ENCODE measurements at places on chromosomes 6 and 20. TPM values are rescaled to one million over a fixed set of nuclear protein-coding genes. Genes with fewer than 3 reads are reported as not detected.
A peak's percentile ranks its signal among the peaks of the same experiment; 100 is the strongest.

DNA sequence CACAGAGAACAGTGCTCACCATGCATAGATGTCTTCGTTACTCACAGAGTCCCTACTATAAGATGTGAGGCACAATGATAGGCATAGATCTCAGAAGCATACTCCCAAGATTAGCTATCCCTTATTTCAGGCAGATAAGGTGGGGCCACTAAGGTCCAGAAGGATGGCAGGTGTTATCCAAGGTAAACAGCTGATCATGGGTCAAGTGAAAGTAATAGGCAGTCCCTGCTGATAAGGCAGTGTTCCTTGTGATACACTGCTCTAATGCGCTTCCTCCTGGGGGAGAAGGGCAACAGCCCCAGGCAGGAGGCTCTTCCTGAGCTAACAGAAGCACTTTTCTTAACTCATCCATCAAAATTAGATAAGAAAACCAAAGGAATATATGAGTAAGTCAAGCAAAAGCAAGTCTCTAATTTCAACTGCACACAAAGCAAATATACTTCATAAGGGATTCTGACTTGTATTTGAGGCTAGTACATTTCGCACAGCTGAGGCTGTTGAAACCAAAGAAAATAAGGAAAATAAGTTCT, 42.2 kb downstream of the METTL24 start:
- no peak overlapping the region for H3K27ac ChIP-seq
- no peaks in the 10 kb centered on the region for H3K36me3 ChIP-seq
- H3K4me3 ChIP-seq = no peak overlapping the region
- DNase-seq = no peak

DNA sequence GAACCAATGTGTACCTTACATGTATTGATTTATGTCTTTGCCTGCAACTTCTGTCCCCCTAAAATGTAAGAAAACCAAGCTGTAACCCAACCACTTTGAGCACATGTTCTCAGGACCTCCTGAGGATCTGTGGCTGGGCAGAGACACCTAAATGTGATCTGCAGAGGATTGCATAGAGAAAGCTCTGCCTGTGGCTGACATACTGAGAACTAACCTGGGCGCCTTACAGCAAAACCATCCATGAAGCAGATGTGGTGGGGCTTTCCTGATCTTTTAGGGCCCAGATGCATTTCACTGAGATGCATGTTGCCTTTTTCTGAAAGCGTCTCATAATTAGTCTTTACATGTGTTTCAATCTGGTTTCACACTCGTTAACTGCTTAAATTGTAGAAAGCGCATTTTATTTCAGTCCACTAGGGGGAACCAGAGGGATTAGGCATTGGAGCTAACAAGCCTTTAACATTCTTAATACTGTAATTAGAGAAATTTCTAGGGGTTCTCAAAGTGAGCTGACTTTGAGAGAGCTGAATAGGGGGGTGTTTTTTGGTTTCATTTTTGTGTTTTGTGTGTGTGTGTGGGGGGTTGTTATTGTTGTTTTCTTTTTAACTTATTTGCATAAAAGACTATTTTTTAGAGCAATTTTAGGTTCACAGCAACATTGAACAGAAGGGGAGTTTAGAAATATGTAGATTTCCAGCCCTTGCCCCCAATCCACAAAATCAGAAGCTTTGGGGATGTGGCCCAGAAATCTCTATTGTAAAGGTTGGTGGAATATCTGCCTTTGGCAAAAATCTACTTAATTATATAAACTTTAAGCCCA, 50.9 kb upstream of the FAM184A start:
- peak; percentile 58 for DNase-seq
- no peak overlapping the region for H3K27ac ChIP-seq
- peaks cover 7% of the 10 kb centered on the region for H3K4me1 ChIP-seq
- no peak overlapping the region for H3K4me3 ChIP-seq
- H3K27me3 ChIP-seq = no peaks in the 10 kb centered on the region

- H3K27ac ChIP-seq = no peak overlapping the region
- H3K27me3 ChIP-seq = no peaks in the 10 kb centered on the region
- no peak overlapping the region for H3K4me3 ChIP-seq
- H3K36me3 ChIP-seq = no peaks in the 10 kb centered on the region
- DNase-seq = no peak
- H3K4me1 ChIP-seq = no peaks in the 10 kb centered on the region
Measured at GRCh38 chr6:137769797-137770362, 97.2 kb upstream of the TNFAIP3 start.

- no peaks in the 10 kb centered on the region for H3K27me3 ChIP-seq
- no peak overlapping the region for H3K4me3 ChIP-seq
- H3K27ac ChIP-seq = no peak overlapping the region
- no peaks in the 10 kb centered on the region for H3K4me1 ChIP-seq
Measured at GRCh38 chr6:30837870-30838269, 46.4 kb upstream of the DDR1 start.

DNA sequence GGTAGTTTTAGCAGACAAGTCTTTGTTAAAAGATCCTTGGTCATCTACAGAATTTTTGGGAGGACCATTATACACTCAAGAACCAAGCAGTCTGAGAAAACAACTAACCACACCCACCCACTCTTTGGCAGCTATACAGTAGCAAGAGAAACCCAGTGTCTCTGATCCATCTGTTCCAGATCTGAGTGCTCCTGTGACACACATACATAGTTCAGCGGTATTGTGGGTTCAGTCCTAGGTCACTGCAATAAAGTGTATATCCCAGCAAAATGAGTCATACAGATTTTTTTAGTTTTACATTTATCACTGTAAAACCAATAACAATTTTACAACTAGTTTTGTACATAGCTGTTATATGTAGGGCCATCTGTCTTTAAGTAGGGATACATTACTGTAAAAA, 47.4 kb upstream of the PAK5 start:
- no peak for DNase-seq
- H3K27me3 ChIP-seq = no peaks in the 10 kb centered on the region
- H3K4me1 ChIP-seq = no peaks in the 10 kb centered on the region

DNA sequence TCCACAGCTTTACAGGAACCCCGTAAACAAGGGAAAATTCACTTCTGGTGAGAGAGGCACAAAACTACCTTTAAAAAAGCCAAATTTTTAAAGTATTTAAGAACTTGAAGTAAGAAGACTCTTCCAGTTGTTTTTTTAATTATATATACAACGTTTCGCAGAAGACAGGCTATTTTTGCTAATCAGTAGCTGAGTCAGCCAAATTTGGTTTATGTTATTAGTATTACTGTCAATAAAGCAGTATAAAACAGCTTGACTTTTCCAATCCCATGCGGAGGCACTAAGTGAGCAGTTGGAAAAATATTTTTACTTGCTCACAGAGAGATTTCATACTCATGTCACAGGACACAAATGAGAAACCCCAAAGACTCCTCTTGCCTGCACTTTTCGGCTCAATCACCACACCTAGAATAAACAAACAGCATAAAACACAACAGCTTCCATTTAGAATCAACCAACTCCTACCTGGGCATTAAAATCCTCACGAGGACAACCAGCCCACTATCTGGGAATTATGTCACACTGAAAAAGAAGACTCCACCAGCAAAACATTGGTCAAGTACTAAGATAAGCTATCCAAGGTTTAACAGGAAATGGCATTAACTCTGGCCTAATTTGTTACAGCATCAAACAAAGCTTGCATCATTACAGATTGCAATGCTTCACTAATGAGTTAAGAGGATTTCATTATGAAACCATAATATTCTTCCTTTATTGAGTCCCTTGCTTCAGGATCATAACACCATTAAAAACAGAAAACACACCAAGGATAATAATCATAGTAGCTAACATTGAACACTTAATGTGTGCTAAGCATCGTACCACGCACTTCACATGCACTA, 26.3 kb downstream of the ELOVL5 start:
- no peak overlapping the region for H3K4me3 ChIP-seq
- H3K27ac ChIP-seq = no peak overlapping the region
- no peaks in the 10 kb centered on the region for H3K4me1 ChIP-seq
- no peaks in the 10 kb centered on the region for H3K27me3 ChIP-seq
- no peak for DNase-seq

GRCh38 chr20:41163821-41164220, 26.5 kb downstream of the PLCG1 start:
- peaks cover 19% of the 10 kb centered on the region for H3K36me3 ChIP-seq
- no peak for DNase-seq
- H3K27me3 ChIP-seq = no peaks in the 10 kb centered on the region
- H3K4me1 ChIP-seq = no peaks in the 10 kb centered on the region
- H3K4me3 ChIP-seq = no peak overlapping the region

GRCh38 chr20:51461306-51461705, 81.2 kb downstream of the NFATC2 start:
- H3K27ac ChIP-seq = no peak overlapping the region
- H3K4me1 ChIP-seq = peaks cover 9% of the 10 kb centered on the region
- H3K36me3 ChIP-seq = no peaks in the 10 kb centered on the region
- no peak for DNase-seq
- no peaks in the 10 kb centered on the region for H3K27me3 ChIP-seq

DNA sequence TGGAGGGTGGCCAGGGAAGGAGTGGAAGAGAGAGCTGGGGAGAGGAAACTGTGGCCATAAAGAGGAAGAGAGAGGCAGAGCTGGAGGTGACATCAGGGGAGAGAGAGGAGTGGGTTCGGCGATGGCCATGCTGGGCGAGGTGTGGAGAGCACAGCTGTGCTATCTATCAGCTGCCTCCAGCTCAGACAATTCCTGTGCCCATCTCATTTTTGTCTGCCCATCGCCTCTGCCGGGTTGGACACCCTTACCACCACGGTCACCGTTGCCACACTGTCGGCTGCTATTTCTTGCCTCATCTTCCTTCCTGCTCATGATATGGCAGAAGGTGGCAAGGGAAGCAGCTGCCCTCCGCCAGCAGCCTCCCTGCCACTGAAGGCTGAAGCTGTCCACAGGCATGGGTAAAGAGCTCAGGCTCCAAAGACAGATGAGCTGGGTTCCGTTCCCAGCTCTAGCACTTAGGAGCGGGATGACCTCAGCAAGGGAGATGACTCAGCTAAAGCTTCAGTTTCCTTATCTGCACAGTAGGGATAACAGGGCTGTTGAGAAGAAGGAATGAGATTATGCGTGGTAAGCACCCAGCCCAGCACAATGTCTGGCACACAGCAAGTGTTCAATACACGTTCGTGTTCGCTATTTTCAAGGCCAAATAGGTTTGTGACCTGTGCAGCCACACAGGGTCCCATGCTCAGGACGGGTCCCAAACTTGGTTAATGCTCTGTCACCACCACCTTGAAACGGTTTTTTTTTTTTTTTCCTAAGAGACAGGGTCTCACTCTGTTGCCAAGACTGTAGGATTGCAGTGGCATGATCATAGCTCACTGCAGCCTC, 21.9 kb upstream of the TAF8 start:
- no peak for DNase-seq
- H3K36me3 ChIP-seq = no peaks in the 10 kb centered on the region
- H3K4me3 ChIP-seq = no peak overlapping the region

DNA sequence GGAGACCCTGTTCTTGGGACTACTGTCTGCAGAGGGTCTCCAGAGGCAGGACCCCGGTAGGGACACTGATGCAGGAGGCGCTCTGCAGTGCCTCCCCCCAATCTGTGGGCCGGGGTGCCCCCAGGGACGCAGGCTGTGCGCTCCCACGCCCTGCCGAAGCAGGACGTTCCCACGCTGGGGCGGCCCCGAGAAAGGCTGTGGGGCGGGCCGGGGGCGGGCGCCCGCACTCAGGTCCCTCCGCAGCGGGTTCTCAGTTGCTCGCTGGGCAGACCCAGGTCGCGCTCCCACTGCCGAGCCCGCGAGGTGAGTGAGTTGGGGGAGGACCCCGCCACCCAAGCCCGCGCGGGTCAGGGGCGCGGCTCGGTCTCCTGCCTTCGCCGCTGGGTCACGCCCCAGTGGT, at the start of gene COX4I2:
COX4I2 (plus strand) TSS at position 253 of the 400 bp plus-strand sequence. CDS start 1,106 bp downstream, outside the sequence.
- H3K27me3 ChIP-seq = no peaks in the 10 kb centered on the region
- DNase-seq = no peak
- no peak within 1 kb of the TSS for H3K27ac ChIP-seq
- H3K36me3 ChIP-seq = no peaks in the 10 kb centered on the region
- no peaks in the 10 kb centered on the region for H3K4me1 ChIP-seq

DNA sequence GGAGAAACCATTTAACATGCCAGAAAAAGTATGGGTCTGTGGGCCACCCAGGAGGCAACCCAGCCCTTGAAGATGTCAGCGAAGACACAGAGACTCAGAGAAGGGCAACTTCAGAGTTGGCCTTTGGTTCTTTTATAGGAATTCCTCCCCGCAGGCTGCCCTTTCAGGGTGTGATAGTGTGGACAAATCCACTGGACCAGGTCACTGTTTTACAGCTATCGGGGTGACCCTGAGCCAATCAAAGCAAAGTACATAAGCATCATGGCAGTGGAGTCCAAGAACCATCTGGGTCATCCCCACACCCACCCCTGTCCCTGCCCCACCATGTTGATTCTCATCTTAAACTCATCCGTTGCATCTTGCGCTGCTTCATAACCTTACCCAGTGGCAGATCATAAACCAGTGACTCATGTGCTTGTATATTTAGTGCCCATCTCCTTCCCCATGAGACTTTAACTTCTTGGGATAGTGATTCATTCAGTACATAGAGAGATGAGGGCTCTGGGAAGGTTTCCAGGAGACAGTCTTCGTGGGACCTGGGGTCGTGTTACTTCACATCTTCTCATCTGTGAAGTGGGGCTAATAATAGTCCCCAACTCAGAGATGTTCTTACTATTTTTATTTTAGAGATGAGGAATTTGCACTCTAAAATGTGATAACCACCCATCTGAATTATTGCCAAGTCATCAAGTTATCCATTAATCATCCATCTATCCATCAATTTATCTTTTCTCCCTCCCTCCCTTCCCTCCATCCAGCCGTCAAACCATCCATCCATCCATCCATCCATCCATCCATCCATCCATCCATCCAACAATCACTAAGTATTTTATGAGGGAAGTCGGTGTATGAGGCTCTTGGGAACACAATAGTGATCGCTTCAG, 51.0 kb downstream of the EDN3 start:
- no peak overlapping the region for H3K27ac ChIP-seq
- no peaks in the 10 kb centered on the region for H3K27me3 ChIP-seq
- H3K4me3 ChIP-seq = no peak overlapping the region
- H3K4me1 ChIP-seq = no peaks in the 10 kb centered on the region
- no peaks in the 10 kb centered on the region for H3K36me3 ChIP-seq
- peak; percentile 36 for DNase-seq

The SLC22A23 gene
- 89.5 TPM for total RNA-seq

The BICRAL gene
- 11.5 TPM for total RNA-seq

Measured in colonic mucosa (tissue), 4 donors.